AG08396 (cell line): ENCODE measurements at places on chromosomes 4 and X.

GRCh38 chr4:98260047-98260578 lies 1.1 kb upstream of the RAP1GDS1 start:
- DNase-seq, result peak; percentile 44

DNA sequence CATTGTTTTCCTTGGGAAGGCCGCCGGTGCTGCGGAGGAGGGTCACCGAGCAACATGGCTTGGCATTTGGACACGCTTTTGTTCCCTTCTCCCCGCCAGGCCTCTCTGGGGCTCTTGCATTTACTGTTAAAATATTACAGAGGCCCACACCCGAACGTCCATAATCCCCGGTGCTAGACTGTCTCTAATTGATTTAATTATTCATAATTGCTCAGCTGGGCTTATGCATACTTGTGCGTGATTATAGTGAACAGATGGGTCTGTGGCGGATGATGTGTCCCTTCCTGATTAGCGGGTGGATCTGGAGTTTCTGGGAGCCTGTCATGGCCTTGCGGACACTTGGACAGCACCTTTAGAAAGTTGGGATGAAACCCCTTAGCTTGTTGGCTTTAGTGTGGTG lies 100.2 kb upstream of the MSX1 start:
- no peak for DNase-seq

DNA sequence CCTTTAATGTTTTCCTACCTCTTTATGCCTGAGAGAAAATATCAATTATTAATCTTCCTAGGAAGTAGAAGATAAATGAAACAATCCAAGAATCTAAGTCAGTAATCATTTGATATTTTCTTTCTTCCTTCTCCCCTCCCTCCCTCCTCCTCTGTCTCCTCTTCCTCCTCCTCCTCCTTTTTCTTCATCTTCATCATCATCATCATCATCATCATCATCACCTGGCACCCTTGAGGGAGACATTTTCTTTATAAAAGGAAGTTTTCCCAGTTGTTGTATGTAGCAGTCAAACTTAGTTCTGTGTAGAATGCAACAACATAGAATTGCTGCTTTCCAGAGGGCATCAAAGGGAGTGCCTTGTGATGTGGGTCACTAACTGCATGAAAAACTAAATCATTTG lies 100.1 kb downstream of the SLC10A6 start:
- DNase-seq, result no peak

DNA sequence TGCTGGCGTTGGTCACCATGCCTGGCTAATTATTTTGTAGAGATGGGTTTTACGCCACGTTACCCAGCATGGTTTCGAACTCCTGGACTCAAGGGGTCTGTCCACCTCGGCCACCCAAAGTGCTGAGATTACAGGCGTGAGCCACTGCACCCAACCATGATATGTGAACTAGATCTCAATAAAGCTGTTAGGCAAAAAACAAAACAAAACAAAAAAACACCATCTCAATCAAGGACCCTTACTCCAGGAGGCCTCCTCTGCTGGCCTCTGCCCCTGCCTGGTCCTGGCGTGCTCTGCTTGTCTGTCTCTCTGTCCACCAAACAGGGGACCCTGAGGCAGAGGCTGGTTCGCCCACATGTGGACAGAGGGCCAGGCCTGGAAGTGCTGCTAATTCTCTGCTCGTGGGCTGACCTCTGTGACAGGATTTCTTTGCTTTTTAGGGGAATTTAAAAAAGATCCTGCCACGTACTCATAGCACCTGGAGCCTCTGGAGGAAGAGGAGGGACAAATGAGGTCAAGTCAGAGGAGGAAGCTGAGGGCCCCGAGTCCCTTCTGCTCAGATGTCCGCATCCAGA lies 32.7 kb upstream of the WFS1 start:
- DNase-seq, result no peak
